ENCODE measurements at places on chromosomes 4 and X.

DNA sequence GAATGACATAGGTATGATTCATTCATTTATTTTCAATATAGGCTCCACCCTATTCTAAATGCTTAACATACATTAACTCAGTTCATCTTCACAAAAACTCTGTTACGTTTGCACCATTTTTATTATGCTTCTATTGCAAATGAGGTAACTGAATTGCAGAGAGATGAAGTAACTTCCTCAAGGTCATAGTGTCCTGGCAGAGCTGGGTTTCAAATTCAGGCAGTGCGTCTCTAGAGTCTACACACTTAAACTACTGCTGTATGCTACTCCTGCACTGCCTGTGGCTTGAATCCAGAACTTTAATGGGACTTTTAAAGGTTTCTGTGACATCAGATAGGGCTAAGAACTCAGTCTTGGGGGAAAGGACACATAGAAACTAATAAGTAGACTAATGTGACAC is 413.4 kb downstream of the UBE2NL start:
- DNase-seq = no peak

- DNase-seq = peak; percentile 65
Measured at GRCh38 chrX:71128915-71129765, 10.7 kb downstream of the MED12 start.

GRCh38 chrX:40109288-40110008 is 11.7 kb upstream of the BCOR start:
- no peak for DNase-seq

DNA sequence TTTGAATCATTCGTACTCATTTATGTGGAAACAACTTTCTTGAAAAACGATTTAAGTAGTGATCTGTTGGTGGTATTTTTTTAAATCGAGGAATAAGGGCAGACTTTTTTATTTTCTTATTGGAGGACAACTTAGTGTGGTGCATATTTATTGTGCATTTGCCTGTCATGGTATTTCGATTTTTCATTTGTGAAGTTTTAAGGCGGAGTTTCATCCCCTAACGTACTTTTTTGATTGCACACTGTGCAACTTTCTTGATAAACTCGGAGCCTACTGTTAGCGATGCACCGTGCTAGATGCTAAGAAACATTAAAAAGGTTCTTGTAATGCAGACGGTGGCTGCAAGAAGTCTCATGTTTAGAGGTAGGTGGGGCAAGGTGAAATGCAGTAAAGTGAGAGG is 1.4 kb downstream of the ZFX start:
- DNase-seq = no peak

DNA sequence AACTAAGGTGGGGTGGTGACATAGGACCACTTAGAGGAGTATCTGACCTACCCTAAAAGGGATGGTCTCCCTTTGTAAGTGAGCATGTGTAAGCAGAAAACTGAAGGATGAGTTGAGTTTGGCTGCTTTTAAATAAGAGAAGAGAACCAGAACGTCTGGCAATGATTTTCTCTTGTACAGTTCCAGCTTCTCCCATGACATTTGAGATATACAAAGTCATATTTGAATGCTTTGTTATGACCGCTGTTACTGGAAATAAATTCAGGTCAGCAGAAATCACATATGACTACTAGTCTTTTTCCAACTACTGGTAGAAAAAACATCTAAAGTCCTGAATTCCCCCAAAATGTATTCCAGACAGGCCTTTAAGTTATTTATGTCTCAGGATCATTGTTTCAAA is 313.3 kb upstream of the BMP3 start:
- DNase-seq = no peak

- no peak for DNase-seq
Measured at GRCh38 chr4:142377342-142378091, 468.6 kb downstream of the INPP4B start.

GRCh38 chr4:78336093-78336943 is 215.3 kb upstream of the ANXA3 start:
- DNase-seq = no peak

- no peak for DNase-seq
Measured at GRCh38 chr4:16967722-16968121, 69.3 kb upstream of the LDB2 start.

- no peak for DNase-seq
Measured at GRCh38 chr4:10664408-10664807, 20.2 kb downstream of the CLNK start.

DNA sequence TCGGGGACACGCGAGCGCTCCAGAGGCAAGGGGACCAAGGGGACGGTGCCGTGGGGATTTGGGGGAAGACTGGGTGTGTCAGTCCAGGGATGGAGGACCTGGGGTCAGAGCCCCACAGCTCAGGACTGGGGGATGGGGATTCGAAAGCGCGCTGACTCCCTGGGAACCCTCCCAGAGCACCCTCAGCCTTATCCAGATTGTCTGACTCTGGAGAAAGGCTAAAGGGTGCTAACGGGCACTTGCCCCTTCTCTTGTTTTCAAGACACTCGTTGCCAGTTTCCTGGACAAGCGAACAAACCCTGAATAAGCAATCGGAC is 1.1 kb downstream of the DOCK11 start:
- no peak for DNase-seq

- DNase-seq = no peak
Measured at GRCh38 chrX:51641421-51642021, 22.8 kb upstream of the CENPVL3 start.

- no peak for DNase-seq
Measured at GRCh38 chr4:118348886-118349285, 3.9 kb downstream of the PRSS12 start.

GRCh38 chr4:38512840-38513239 is 151.2 kb upstream of the KLF3 start:
- DNase-seq = no peak

DNA sequence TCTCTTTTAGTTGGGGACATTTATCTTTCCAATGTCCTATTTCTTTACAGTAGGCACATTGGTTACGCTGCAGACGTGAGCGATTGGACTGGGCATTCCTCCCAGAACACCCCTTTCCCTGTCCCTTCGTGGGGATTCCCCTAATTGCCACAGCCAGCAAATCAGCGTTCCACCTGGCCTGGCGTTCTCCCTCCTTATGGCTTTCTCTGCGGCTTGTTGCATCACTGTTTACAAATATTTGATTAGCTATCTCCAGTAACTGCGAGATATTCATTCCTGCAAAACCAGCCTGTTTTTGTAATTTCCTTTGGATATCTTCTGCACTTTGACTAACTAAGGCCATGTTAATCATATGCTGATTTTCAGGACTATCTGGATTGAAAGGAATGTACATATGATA is 202.5 kb upstream of the KLF8 start:
- no peak for DNase-seq

- no peak for DNase-seq
Measured at GRCh38 chr4:38424151-38424871, 239.7 kb upstream of the KLF3 start.

DNA sequence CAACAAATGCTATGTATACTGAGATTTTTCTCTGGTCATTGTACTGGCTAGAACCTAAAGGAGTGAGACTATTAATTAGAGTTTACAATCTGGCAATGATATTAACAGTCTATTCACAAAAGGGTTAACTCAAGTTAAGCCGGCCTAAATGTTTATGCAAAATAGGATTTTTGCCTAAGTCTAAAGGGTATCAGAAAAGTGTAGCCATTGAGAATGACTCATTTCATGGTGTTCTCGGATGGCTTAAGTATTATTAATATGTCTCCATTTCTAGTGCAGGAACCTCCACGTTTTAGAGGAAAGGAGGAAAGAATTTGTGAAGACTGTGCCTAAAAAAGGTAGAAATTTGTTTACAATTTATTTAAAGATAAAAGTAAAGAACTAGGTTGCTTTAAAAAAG is 29.8 kb downstream of the DYNLT3 start:
- DNase-seq = no peak

GRCh38 chr4:6420972-6421371 is 51.4 kb downstream of the PPP2R2C start:
- DNase-seq = no peak
